ENCODE measurements at places on chromosomes 12 and 14.
A peak's percentile ranks its signal among the peaks of the same experiment; 100 is the strongest.

GRCh38 chr14:106038263-106038662, 511.9 kb downstream of the TMEM121 start:
- no peak for DNase-seq

- DNase-seq = no peak
These were observed 129.7 kb downstream of the CHST11 start for GRCh38 chr12:104586351-104586919.

DNA sequence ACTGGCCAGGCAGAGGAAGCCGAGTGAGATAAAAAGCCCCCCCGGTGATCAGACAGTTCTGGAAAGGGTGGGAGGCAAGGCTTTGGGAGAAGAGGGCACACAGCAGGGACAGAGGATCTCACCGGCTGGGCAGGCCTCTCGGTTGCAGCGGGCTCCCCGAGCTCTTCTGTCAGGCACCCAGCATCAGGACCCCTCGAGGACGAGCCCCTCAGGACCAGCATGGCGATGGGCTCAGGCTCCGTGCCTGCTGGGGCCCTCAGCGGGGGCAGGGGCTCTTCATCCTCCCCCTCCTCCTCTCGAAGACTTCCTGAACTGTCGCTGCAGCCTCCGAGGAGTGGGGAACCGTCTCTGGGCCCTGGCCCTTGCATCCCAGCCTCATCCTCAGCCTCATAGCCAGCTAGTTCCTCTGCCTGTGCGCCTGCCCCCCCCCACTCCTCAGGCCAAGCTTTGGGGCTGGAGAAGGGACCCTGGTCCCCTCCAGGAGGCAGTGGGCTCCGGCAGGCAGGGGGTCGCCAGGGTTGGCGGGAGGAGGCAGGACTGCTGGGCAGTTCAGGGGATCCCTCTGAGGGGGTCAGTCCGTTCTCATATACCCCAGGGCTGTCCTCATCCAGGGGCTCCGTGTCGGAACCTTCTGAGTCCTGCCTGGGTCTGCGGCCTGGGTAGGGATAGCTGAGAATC, 3.4 kb upstream of the AP1G2 start:
- no peak for DNase-seq

GRCh38 chr12:57518920-57519795, 1.2 kb downstream of the DDIT3 start:
- peak; percentile 12 for DNase-seq

- no peak for DNase-seq
These were observed 506.8 kb upstream of the FBXO33 start for GRCh38 chr14:39939023-39939422.

DNA sequence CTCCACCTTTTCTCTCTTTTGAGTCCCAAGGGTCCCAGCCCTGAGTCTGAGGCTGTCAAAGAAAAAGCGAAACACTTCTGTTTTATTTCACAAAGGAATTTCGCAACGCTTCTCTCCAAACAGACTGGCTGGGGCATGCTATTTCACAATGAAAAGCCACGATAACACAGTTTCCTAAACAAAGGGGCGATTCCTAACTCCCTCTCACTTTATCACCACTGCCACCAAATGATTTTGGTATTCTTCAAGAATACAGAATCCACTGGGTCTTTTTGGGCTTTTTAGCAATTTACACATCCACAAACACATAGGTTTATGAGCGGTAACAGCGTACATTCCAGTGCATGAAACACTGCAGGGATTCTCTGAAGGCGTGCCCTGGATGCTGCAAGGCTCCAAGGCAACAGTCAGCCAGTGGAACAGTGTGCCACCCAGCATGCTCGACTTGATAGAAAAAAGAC, 161.2 kb downstream of the DAD1 start:
- peak; percentile 11 for DNase-seq

- DNase-seq = no peak
These were observed 146.5 kb upstream of the MYL2 start for GRCh38 chr12:111066744-111067437.

DNA sequence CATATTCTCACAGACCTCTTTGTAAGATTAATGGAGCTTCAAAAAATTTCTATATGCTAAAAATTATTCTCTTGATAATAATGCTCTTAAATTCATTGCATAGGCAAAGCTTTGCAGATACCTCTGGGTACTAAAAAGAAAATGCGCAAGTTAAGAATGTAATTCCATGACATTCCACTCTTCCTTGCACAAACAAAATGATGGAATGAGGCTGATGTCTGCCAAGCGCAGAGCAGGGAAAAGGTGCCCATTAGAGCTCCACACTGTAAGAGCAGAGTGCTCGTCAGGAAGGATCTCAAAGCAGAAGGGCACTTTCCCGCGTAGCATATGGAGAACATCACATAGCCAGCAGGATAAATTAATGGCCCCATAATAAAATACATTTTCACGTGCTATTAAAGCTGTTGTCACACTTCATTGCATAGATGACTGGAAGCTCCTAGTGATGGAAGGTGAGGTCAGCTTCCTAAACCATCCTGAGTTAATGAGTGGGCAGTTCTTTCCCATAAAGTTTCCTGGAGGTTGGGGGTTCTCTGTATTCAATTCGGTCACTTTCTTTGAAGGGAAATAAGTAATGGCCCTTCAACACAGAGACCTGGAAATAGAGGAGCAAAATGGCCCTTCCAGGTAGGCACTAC, 1058.9 kb downstream of the GALC start:
- DNase-seq = no peak

GRCh38 chr12:72261885-72262284, 10.3 kb upstream of the TRHDE start:
- no peak for DNase-seq
